NCI-H446 (cell line): ENCODE measurements at places on chromosomes 5 and 9.

GRCh38 chr5:58116346-58116745, 343.5 kb downstream of the PLK2 start:
- no peak for DNase-seq

DNA sequence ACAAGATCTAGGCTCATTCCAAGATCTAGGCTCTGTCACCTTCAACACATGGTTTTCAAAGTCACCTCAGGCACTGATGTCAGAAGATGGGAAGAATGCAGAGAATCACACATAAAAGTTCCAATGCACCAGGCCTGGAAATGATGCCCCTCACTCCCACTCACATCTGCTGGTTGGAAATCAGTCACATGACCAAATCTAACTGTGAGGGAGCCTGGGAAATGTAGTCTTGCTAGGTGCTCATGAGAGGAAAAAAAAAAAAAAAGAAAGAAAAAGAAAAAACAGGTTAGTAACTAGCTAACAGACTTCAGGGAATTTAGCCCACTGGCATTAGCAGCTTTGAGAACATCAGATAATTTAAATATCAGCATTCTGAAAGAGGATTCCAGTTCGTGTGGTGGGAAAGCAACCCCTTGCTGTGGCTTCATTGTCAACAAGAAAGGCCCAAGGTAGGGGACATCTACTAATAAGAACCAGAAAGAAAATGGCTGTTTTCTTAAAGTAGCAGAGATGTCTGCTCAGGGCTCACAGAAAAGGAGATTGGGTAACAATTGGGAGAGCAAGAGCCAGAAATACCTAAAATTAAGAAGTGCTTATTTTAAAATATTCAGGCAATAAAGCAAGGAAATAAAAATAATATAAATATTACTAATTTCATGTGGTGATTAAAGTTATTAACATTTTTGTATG, 614.3 kb downstream of the ACTL7B start:
- DNase-seq, result no peak

- DNase-seq, result no peak
Observed at GRCh38 chr9:105854783-105855724, 160.7 kb downstream of the TMEM38B start.

- no peak for DNase-seq
Observed at GRCh38 chr9:9556865-9557803, 1055.7 kb downstream of the PTPRD start.

GRCh38 chr5:180790020-180790419, 12.6 kb downstream of the MGAT1 start:
- DNase-seq, result no peak

GRCh38 chr5:68002836-68003235, 212.7 kb upstream of the PIK3R1 start:
- no peak for DNase-seq

DNA sequence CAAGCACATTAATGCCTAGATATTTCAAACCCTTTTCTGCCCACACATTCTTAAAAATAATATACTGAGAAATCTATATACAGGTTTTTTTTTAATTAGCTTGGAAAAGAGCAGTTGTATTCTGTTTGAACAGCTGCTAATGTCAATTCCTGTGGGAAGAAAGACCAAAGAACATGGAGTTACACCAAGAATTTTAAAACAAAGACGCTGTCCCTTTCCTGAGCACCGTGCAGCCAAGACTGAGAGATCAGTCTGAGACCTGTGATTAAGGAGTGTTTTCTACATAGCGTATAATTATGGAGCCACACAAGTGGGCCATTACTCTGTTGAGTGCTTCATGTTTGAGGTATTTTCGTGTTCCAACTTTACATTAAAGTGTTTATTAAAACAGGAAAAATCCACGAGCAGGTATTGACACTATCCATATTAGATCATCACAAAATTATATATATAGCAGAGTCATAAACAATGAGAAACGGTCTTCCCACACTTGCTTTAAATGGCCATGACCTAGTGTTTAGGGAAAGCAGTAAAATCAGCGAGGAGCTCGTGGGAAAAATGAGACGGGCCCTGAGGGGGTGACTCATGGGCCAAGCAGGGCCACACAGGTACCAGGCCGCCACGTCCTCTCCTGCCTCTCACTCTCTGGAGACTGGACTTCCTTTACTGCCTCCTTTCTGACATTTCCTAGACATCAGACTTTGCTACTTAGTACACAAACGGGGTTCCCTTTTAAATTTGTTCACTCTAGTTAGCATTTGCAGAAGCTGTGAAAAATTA, 153.1 kb upstream of the OTULINL start:
- no peak for DNase-seq

DNA sequence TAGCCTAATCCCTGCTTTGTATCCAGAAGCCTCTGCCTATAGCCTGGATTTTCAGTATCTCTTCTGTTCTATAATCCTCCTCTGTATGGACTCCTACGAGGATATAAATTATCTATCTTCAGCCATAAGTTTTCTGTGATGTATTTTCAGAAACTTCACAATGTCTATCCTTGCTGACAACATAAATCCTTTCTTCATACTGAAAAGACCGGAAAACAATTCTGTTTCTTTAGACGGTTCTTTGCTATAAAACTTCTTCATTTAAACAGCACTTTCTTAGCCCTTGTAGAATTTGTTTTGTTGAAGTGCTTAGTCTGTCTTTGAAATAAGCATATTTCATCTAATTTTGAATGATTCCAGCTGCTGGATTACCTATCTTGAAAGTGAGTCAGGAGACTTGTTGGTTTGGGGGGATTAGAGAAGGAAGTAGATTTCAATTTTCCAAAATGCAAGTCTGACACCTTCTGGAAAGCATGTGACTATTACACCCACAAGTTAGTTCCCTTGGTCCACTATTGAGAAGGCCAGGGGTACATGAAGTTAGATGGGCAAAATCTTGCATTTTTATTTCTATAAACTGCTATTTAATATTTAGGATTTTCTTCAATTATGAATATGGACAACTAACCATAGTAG, 96.3 kb upstream of the RANBP3L start:
- DNase-seq, result no peak

GRCh38 chr5:2169850-2170760, 287.4 kb upstream of the IRX4 start:
- DNase-seq, result no peak
